ENCODE measurements at places on chromosomes 12 and 14. TPM values are rescaled to one million over a fixed set of nuclear protein-coding genes. Genes with fewer than 3 reads are reported as not detected.

GRCh38 chr12:100672075-100672592 is 98.7 kb downstream of the GAS2L3 start:
- no peak for DNase-seq

DNA sequence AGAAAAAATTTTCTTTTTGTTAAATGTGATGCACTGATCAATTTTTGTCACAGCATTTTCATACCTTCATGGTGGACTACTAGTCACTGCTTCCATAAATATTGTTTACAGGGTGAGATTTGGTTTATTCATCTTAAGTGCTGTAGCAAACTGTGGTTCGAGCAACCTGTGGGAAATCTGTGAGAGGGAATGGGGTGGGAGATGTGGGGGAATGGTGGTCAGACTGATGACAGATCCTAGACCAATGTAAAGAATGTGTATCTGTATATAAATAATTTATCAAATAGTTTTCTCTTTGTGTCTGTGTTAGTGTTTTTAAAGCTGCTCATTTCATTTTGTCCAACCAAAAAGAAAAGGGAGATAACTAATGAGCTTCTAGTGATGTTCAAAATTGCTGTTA is 26.7 kb downstream of the CSRP2 start:
- no peak for DNase-seq

DNA sequence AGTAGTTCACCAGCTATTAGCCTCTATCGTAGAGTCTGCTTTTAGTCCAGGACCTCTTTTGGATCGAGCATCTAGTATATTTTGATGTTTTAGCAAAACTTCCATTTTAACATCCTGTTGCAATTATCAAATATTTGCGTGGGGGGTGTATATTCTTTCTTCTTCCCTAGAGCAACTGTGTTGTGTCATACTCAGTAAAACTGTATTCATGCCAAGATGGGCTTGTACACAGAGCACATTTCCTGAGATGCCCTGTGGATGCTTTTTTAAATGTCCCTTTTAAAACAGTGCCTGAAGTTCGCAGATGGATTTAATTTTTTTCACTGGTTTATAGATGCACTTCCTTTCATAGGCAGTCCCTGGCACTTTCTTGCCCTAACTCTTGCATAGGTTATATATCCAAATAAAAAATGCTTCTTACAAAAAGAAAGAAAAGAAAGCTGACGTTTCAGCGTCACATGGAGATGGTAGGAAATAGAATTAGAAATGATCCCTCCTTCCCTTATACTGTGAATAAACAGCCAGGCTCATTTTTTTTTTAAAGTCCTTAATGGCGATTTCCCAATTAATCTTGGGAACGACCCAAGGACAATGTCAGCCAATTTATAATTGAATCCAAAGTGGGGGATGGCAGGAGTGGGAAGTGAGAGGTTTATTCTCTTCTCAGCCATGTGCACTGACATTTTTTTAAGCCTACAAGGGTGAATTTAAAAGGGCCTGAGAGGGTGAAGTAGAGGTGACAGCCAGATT is 247.0 kb downstream of the SLC41A2 start:
- DNase-seq, result no peak

GRCh38 chr12:69161829-69162228 is 77.5 kb upstream of the CPSF6 start:
- DNase-seq, result no peak

DNA sequence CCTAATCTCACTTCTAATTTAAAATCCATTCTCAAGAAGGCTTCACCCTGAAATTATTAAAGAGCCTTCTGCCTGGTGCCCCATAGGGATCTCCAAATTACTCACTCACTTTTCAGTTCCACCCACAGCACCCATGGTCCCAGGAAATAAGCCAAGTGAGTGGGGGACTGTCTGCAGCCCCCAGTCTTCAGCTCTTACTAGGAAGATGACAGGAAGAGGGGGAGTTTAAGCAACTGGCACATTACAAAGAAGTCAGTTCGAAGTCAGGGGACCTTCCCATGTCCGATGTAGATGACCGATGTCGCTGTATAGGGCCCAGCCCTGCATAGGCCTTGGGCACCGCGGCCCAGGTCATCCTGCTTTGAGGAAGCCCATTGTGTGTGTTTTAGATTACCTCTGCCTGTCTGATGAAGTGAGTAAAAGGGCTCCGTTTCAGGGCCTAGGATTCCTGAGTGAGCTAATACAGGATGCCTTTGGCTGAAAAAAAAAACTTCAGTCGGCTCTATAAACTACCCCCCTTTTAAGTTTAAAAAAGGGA is 1.9 kb downstream of the ACTN1 start:
- peak; percentile 53 for DNase-seq

DEPDC4 gene
- polyA plus RNA-seq, result 5.3 TPM

- DNase-seq, result no peak
Observed at GRCh38 chr14:76168531-76168930, 16.8 kb downstream of the GPATCH2L start.

GRCh38 chr14:68792979-68793733 is at the start of gene ZFP36L1:
TSS of gene ZFP36L1 (minus strand) at chr14:68793067. CDS start at chr14:68792938, 129 bp downstream.
- DNase-seq, result peak; percentile 97

All from right renal cortex interstitium (tissue), 3 donors.